ENCODE measurements at places on chromosomes 7 and 10.

- no peak for DNase-seq
Measured at GRCh38 chr7:101605611-101606497, 23.2 kb downstream of the MYL10 start.

- no peak for DNase-seq
Measured at GRCh38 chr7:27196287-27196767, 3.6 kb downstream of the HOXA13 start.

DNA sequence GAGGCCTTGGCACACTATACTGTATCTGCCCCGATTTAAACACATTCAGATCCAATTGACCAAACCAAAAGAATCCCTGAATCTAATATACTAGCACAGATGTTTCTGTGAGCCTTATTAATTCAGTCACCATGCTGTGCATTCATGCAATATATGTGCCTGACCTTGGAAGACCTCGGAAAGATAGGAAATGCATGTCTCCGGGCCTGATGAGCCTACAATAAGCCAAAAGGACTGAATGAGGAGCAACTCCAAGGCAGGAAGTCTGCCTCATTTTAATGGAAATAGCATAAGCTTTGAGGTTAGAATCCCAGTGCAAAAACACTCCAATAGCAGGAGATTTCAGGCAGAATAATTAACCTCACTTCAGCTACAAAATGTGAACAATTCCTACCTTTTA, 316.7 kb downstream of the LRRTM3 start:
- no peak for DNase-seq

DNA sequence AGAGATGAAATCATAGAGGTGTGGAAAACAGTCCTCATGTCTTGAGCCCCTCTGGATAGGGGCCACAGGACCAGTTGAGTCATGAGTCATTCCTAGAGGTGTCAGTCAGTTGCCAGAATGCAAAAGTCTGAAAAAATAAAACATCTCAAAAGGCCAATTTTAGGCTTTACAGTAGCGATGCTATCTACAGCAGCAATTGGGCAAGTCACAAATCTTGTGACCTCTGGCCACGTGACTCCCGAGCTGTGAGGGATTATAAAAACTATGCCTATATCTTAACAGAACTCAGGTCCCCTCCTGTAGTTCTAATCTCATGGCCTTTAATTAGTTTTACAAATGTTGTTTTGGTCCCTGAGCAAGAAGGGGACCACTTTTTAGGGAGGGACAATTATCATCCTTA, 15.6 kb upstream of the TAS2R41 start:
- DNase-seq: no peak

DNA sequence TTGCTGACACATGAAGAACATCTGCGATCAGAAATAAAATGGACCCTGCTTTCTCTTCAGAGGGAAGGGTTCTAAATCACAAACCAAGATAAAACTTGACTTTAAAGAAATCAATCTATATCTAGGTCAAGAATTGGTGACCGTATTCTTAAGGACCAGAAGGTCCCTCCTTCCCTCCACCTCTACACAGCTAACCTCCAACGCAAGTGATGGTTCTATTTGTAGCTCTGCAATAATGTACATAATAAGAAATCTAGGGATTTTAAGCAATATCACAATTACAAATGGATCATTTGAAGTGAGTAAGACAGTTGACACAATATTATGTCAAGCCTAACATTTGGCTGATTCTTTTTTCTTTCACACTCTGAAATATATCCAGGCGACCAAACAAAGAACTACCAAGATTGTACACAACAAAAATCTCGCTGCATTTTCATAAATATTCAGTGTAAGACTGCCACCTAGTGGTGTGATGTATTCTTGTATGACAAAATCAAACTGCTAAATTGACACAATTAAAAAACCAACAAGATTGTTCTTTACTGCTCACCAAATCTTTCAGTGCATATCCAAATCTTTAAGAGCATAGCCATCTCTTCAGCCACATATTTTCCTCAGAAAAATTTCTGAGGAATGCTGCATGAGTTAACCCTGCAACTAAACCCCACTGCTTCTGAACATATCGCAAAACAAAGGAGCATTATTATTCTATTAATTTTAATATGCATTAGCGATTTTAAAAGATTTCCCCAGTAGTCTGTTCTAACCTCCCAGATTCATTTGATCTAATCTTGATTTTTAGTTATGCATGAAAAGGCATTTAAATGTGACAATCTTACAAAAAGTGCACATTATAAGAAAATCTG, 44.5 kb downstream of the ICA1 start:
- DNase-seq: peak; percentile 55

- DNase-seq: no peak
Measured at GRCh38 chr7:70316745-70317144, 718.5 kb downstream of the AUTS2 start.

DNA sequence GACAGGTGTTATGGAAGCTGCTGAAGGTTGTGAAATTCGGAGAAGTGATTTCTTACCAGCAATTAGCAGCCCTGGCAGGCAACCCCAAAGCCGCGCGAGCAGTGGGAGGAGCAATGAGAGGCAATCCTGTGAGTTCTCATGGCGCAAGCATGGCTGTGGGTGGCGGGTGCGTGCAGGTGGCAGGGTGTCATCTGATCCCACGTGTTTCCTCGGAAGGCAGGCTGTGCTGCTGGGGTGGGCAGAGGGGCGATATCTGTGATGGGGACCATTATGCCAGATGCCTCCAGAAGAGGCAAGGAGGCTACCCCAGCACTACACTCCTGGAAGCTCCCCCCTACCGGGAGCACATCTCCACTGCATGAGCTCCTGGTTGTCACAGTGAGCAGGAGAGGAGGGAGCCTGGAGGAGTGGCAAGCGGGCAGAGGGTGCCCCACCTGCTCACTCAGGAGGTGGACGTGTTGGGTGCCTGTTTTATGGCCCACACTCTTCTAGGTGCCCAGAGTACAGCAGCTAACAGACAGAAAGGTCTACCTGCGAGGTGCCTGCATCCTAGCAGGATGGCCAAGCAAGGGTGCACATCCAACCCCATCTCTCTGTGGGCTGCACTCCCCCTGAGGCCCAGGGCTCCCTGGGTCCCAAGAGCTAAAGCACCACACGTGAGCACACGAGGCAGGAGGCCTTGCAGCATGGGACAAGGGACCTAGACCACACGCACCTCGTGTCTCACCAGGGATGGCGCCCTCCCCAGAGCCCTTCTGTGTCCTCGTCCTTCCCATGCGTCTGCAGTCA, 204.7 kb downstream of the EBF3 start:
- DNase-seq: no peak

DNA sequence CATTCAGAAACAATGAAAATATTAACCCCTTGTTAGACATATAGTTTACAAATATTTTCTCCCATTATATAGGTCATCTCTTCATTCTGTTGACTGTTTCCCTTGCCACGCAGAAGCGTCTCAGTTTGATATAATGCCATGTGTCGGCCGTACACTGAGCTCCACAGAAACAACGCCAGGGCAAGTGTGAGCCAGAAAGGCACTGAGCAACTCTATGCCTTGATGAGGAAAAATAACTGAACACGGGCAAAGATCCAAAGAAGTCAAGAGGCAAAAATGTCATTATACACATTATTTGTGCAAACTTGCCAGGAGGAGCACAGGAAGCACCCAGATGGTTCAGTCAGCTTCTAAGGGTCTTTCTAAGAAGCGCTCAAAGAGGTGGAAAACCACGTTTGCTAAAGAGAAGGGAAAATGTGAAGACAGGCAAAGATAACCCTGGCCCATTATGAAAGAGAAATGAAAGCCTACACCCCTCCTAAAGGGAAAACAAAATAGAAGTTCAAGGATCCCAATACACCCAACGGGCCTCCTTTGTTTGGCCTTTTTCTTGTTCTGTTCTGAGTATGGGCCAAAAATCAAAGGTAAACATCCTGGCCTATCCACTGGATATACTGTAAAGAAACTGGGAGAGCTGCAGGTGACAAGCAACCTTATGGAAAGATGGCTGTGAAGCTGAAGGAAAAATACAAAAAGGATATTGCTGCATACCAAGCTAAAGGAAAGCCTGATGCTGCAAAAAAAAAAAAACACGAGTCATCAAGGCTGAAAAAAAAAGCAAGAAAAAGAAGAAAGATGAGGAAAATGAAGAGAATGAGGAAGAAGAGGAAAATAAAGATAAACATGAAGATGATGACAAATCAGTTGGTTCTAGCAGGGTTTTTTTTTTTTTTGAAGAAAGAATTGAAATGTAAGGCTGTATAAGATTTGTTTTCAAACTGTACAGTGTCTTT, 15.5 kb downstream of the ARHGAP12 start:
- DNase-seq: no peak

- no peak for DNase-seq
Measured at GRCh38 chr7:4159761-4160554, 522.1 kb upstream of the FOXK1 start.

DNA sequence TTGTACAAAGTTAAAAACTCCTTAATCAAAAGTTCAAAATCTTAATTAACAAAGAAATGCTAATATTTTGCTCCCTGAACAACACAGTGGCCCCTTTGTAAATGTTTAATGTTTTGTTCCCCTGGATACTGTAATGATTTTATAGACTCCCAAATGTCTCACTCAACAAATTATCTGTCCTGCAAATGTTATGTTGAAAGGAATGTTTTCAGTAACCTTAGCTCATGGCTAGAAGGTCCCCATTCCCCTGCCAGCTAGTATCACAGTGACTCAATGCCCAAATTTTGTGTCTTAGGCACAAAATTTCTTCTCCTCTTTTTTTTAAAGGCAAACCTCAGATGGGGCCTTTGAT, 298.9 kb downstream of the ELMO1 start:
- DNase-seq: no peak

- DNase-seq: no peak
Measured at GRCh38 chr7:130352194-130353074, 7.8 kb downstream of the CPA5 start.

- no peak for DNase-seq
Measured at GRCh38 chr10:95458871-95459270, 102.3 kb downstream of the SORBS1 start.

- no peak for DNase-seq
Measured at GRCh38 chr10:119330342-119330741, 123.0 kb downstream of the GRK5 start.

DNA sequence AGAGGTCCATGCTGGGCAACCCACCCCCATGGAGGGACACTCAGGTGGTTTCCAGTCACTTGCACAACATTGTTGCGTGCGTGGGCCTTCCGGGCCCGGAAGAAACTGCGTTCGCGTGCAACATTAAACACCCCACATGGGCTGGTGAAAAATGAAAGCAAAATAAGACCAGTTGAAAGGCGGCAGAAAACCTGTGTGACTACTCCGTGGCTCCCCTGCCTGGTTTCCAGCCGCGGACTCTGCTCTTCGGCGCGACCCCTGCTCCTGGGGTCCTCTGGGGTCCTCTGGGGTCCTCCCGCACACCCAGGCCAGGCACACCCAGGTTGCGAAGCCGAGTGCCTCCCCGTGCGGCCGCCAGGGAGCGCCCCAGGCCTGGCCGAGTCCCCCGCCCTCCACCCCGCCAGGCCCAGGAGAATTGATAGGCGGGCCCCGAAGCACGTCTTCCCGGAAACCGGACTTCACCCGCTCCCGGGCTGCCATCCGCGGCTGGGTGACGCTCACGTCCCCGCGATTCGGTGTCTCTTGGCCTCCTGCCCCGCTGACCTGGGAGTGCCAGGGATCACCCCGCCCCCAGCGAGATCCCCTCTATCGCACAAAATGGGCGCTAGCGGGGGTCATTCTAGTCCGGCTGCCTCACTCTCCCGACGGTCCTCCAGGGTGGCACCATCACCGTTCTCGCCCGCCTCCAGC, 1.9 kb upstream of the SH2D4B start:
- no peak for DNase-seq

DNA sequence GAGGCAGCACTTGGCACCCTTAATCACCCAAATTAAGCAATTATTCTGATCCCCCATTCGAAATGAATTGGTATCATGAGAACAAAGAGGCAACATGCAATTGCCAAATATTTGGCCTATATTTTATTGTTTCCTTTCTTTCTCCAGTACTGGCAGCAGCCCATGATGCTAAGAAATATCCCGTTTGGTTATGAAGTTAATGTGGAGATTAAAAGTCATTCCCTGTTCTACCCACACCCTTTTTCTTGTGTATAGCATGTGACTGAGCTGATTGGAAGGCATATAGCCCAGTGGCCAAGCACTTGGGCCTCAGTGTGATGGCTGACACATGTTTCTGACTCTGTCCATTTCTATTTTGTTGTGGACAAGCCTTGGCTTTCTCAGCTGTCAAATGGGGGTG, 692.3 kb upstream of the GALNT17 start:
- DNase-seq: no peak

GRCh38 chr7:43113622-43114457, 1.4 kb downstream of the HECW1 start:
- DNase-seq: no peak

GRCh38 chr10:86411281-86411841, 44.8 kb upstream of the GRID1 start:
- peak; percentile 60 for DNase-seq

GRCh38 chr7:25963733-25964132, 188.3 kb upstream of the NFE2L3 start:
- DNase-seq: no peak

DNA sequence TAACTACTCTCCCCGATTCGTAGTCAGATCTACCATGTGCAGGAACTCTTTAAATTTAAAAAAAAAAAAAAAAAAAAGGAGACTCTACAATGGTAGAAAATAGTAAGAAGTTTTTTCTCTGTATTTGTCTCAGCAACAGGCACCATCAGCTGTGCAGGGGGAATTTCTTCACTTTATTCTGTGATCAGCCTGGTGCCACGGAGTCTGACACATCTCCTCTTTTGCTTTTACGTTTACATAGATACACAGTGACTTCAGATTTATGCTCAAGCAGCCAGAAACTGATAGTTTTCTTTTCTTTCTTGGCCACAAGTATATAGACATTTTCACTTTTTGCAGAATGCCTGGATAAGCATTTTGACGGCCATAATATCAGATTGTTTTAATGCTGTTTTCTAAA, 190.6 kb upstream of the AKR1E2 start:
- DNase-seq: no peak

DNA sequence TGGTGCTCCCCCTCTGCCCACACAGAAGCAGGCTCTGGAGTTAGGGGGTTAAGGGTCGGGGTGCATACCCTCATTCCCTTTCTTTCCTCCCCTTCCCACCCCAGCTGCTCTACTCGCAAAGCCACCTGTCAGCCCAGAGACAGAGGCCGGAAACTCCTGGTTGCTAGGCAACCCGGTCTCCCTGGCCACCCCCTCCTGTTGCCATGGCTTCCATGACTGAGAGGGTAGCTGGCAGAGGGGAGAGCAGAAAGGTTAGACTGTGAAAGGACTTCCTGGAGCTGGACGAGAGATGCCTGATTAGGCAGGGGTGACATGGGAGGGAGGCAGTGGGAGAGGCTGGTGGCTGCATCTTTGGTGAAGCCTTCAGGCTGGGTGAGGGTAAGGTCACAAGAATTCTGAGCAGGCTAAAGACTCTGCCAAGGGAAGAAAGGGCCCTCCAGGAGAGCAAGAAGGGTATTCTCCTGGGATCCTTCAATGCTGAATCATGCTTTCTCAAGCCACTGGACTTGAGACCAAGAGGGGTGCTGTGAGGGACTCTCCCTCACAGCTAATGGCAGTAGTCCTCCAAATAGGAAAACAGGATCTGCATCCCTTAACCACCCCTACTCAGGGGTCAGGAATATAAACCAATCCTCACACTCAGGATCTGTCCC, 5.4 kb downstream of the PSD start:
- no peak for DNase-seq
